ENCODE measurements at places on chromosomes 1 and 21.
A peak's percentile ranks its signal among the peaks of the same experiment; 100 is the strongest.

DNA sequence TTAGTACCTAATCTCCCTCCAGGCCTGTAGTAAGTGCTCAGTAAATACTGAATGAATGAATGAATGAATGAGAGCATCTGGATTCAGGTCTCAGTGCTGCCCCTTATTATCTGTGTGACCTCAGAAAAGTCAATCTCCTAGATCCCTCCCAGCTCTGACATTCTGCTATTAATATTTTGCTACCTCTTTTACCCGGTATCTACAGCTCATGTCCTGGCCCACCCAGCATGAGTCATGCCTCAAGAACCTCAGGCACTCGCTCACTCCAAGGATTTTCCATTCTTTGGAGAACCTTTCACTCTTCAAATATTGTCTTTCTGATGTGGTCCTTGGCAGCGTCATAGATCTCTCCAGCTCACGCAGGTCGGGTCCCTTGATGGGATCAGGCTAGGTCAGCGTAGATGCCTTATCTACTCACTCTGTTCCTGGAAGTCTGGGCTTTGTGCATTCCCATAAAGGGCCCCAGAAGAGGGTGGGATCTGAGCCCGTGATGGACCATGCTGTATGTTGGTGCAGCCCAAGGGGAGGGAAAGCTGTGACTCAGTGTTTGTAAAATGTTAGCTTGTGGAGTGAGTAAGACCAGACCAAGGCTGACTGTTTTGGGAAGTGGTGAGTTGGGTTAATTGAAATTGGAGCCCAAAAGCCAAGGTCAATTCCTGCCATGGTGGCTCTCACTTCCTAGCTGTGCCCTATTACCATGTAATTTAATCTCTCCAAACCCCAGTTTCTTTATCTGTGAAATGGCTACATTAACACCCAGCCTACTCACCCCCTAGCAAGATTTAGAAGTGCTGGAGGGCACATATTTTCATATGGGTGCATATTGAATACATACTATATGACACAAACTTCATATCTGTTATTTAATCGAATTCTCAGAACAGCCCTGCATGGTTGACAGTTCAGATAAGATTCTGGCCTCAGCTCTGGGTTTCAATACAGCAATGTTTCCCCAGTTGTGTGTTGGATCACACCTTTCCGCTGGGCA, 214.1 kb upstream of the USP24 start:
- no peak for DNase-seq
- H3K4me3 ChIP-seq = no peak overlapping the region
- no peaks in the 10 kb centered on the region for H3K36me3 ChIP-seq
- no peak overlapping the region for H3K27ac ChIP-seq
- H3K27me3 ChIP-seq = no peaks in the 10 kb centered on the region

DNA sequence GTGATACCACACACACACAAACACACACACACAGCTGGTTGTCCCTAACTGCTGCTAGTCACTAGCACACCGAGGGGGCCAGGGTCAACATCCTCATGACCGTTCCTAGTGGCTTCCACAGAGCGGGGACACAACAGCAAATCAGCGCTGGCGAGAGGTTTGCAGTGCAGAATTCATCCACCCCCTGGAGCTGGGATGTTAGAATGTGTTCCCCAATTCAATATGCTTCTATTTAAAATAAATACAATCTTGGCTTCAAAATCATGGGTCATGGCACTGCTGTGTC, 16.2 kb upstream of the C2CD2 start:
- H3K27ac ChIP-seq = no peak overlapping the region
- no peak overlapping the region for H3K4me3 ChIP-seq
- H3K36me3 ChIP-seq = no peaks in the 10 kb centered on the region

GRCh38 chr1:2492091-2492490, 16.0 kb downstream of the PLCH2 start:
- H3K36me3 ChIP-seq = no peaks in the 10 kb centered on the region
- DNase-seq = no peak
- H3K27me3 ChIP-seq = no peaks in the 10 kb centered on the region
- H3K4me3 ChIP-seq = no peak overlapping the region
- H3K4me1 ChIP-seq = peaks cover 18% of the 10 kb centered on the region
- H3K27ac ChIP-seq = no peak overlapping the region

- no peak for DNase-seq
- H3K4me1 ChIP-seq = no peaks in the 10 kb centered on the region
- H3K27ac ChIP-seq = no peak overlapping the region
- no peak overlapping the region for H3K4me3 ChIP-seq
Measured at GRCh38 chr1:68454534-68454933, 4.8 kb upstream of the RPE65 start.

DNA sequence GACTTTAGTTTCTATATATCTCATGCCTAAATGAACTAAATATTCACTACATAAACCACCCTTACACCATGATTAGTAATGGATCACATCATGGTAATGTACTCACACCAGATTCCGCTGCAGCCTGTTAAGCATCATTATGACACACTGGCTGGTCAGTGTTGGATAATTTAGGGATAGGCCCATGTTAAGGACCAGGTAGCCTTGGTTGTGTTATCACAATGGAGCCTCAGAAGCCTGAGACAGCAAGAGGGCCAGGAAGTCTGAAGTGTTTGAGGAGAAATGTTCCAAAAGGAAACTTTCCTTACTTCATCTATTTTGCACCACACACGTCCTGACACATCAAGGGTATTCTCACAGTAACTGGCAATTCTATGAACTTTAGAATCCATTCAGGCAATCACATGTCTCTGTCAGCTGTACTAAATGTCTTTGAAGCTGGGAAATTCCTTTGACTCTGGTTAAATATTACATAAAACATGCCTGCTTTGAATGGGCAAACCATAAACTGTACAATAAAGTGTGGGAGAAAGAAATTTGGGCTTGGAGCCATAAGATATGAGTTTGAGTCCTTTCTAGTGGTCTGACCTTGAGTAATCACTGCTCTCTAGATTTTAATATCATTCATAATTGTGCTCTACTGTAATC, 105.3 kb upstream of the DPT start:
- peaks cover 14% of the 10 kb centered on the region for H3K4me1 ChIP-seq
- DNase-seq = no peak
- no peak overlapping the region for H3K4me3 ChIP-seq

GRCh38 chr1:208329300-208329699, 85.1 kb upstream of the PLXNA2 start:
- H3K4me1 ChIP-seq = no peaks in the 10 kb centered on the region
- no peaks in the 10 kb centered on the region for H3K36me3 ChIP-seq
- no peak for DNase-seq
- H3K4me3 ChIP-seq = no peak overlapping the region

GRCh38 chr1:40932006-40932405, 47.5 kb upstream of the CTPS1 start:
- no peak overlapping the region for H3K27ac ChIP-seq
- no peaks in the 10 kb centered on the region for H3K27me3 ChIP-seq
- no peaks in the 10 kb centered on the region for H3K4me1 ChIP-seq
- no peak for DNase-seq
- H3K4me3 ChIP-seq = no peak overlapping the region
- H3K36me3 ChIP-seq = no peaks in the 10 kb centered on the region

DNA sequence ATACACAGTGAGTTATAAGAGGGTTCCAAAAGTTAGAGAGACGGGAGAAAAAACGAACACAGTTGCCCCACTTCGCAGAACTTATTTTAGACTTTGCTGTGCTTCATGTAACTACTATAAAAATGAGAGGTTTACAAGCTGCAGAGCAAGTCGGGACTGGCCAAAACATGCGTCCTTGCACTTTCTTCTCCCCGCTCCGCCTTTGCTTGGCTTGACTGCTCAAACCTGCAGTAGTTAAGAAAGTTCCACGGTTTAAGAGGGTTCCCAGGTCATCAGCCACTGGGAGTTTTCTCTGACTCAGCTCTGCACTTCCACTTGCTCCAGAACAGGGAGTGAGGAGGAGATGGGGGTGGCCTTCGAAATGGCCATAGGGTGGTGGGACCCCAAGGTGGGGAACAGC, 36.2 kb downstream of the CLIC6 start:
- H3K36me3 ChIP-seq = no peaks in the 10 kb centered on the region
- H3K27ac ChIP-seq = no peak overlapping the region
- DNase-seq = no peak
- peaks cover 18% of the 10 kb centered on the region for H3K4me1 ChIP-seq

DNA sequence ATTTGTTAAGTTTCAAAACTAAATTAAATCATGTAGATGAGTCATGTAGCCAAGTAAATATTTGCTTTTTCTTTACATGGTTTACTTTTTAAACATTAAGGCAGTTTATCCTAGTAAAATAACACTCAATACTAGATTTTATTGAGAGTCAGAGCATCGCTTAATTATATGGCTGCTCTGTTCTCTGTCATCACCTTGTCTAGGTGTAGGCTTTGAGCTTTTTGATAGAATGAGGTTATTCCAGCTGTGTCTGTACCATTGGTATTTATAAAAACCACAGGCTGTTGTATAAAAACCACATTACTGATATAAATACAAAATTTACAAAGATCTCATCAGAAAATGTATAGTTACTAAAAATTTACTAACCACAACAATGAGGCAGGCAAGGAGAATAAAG, 42.5 kb upstream of the GPR52 start:
- no peak for DNase-seq
- H3K36me3 ChIP-seq = no peaks in the 10 kb centered on the region
- H3K4me3 ChIP-seq = no peak overlapping the region

DNA sequence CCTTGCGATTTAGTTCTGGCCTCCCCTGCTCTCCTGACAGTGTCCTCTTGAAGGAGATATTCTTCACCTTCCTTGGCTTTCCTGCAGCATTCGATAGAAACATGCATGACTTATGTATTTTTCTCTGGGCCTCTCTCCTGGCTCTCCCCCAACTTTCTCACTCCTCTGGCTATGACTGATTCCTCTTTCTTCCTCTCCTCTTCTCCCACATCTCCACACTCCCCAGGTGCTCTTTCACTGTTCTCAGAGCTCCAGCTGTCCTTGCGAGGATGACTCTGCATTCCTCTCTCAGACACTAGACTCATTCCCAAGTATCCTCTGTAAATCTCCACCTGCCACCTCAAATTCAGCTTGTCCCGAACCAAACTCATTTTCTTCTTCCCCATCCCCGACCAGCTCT, 18.0 kb downstream of the LRRC42 start:
- peaks cover 42% of the 10 kb centered on the region for H3K36me3 ChIP-seq
- no peak overlapping the region for H3K4me3 ChIP-seq
- no peaks in the 10 kb centered on the region for H3K4me1 ChIP-seq
- no peak for DNase-seq

DNA sequence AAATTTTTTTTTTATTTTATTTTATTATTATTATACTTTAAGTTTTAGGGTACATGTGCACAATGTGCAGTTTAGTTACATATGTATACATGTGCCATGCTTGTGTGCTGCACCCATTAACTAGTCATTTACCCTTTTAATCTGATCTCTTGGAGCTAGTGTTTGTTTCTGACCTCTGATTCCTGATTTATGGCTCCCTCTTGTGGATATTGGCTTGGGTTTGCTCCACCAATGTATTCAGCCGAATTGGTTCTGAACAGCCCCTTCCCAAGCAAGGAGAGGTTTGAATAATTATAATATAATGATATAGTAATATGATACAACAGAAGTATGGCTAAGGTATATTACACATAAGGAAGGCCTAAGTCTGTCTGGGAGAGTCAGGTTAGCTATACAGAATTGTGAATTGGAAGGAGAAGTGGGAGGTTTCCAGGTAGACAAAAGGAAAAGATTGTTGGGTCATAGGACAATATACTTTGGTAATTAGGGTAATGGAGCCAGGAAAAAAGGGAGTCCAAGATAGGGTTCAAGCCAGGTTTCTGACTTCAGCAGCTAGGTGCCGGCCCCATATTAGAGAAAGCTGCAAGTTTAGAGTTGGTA, 53.1 kb upstream of the HMCN1 start:
- DNase-seq = peak; percentile 39
- H3K4me3 ChIP-seq = no peak overlapping the region
- no peaks in the 10 kb centered on the region for H3K27me3 ChIP-seq
- peaks cover 26% of the 10 kb centered on the region for H3K4me1 ChIP-seq
- H3K36me3 ChIP-seq = no peaks in the 10 kb centered on the region

DNA sequence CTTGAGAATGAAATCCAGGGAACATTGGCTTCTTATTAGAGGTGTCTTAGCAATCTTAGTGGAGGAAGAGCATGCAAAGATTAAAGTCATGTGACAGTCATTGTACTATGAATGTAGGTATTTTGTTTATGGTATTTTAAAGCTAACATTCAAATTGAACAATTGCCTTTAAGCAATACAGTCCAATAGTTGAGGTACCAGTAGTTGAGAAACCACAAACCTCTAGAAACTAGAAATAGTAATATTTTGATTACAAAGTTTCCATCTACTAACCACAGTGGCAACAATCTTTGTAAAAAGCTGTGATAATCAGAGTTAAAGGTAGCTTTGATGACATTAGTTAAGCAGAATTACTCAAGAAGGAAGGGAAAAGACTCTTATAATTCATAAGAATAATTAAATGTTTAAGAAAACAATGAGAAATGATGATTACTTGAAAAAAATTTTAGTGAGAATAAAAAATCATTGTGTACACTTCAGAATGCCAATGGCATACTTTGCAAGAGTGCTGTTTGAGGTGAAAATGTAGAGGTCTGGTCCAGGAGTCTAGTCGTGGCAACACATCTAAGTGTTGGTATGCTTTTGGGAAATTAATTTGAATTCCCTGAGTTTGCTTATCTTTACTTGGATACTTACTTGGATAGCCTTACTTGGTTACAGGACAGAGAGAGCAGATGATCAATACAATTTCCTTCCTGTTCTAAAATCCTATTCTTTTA, 104.9 kb upstream of the PTGFR start:
- no peaks in the 10 kb centered on the region for H3K27me3 ChIP-seq
- no peak for DNase-seq
- no peak overlapping the region for H3K4me3 ChIP-seq
- H3K27ac ChIP-seq = no peak overlapping the region

DNA sequence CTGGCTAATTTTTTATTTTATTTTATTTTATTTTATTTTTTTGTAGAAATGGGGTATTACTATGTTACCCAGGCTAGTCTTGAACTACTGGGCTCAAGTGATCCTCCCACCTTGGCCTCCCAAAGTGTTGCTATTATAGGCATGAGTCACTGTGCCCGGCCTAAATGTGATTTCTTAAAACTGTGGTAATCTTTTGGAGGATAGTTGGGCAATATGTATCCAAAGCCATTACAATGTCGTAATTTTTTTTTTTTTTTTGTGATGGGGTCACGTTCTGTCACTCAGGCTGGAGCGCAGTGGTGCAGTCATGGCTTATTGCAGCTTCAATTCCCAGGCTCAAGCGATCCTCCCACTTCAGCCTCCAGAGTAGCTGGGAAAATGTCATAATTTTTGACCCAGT, 14.2 kb downstream of the ETV3L start:
- no peak overlapping the region for H3K27ac ChIP-seq
- H3K4me3 ChIP-seq = no peak overlapping the region
- no peaks in the 10 kb centered on the region for H3K36me3 ChIP-seq

DNA sequence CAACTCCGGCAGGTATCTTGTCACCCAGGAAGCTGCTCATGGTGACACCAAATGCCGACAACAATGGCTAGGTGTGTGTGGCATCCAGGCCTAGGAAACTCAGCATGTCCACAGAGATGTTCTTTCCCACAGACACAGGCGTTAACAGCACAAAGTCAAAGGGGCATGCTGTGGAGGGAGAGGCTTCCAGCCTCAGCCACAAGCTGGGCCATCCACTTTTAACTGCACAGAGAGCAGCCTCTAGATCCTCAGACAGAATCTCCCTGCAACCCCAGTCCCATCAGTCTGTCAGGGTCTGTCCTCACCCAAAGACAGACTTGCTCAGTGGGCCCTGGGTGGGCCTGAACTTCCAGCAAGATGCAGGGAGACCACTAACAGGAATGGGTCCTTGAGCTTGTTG, 58.5 kb upstream of the BCAR3 start:
- H3K27ac ChIP-seq = no peak overlapping the region
- no peaks in the 10 kb centered on the region for H3K4me1 ChIP-seq
- no peaks in the 10 kb centered on the region for H3K36me3 ChIP-seq

GRCh38 chr1:114258633-114259032, 105.0 kb upstream of the SYT6 start:
- no peak overlapping the region for H3K4me3 ChIP-seq
- DNase-seq = no peak
- H3K36me3 ChIP-seq = no peaks in the 10 kb centered on the region

Data from CD4-positive, alpha-beta memory T cell (primary cell).